ENCODE measurements at places on chromosomes 5 and 9. TPM values are rescaled to one million over a fixed set of nuclear protein-coding genes. Genes with fewer than 3 reads are reported as not detected.

DPYSL3 gene
- total RNA-seq, result 329 TPM

NTRK2 gene
- 0.05 TPM for total RNA-seq

- H3K4me1 ChIP-seq, result peaks cover 11% of the 10 kb centered on the region
- H3K27ac ChIP-seq, result peak overlapping the region; percentile 80
- no peak for DNase-seq
- no peaks in the 10 kb centered on the region for H3K27me3 ChIP-seq
- peaks cover 5% of the 10 kb centered on the region for H3K36me3 ChIP-seq
- H3K4me3 ChIP-seq, result no peak overlapping the region
These were observed 193.3 kb downstream of the LURAP1L start for GRCh38 chr9:12968093-12968492.

GRK6 gene
- total RNA-seq, result 60.7 TPM

FGD3 gene
- total RNA-seq, result 1.7 TPM

DNA sequence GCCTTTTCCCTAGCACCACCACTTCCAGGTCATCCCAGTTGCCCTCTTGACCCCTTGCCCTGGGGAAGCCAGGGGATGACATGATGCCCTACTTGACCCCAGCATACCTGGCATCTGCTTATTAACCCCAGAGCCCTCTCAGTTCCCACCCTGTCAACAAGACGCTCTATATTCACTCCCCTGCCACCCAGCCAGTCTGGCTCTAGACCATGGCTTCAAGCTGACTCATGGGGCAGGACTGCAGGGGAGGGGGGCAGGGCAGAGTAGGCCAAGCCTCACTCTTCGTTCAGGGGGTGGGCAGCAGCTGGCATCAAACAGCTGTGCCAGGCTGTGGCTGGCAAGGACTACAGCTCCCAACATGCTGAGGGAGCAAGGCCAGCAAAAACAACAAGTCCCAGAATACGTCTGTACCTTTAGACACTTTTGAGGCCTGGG, 5.3 kb downstream of the ATOSB start:
- peak overlapping the region; percentile 71 for H3K4me3 ChIP-seq
- H3K36me3 ChIP-seq, result no peaks in the 10 kb centered on the region
- no peak overlapping the region for H3K27ac ChIP-seq
- H3K27me3 ChIP-seq, result no peaks in the 10 kb centered on the region
- DNase-seq, result no peak

DNA sequence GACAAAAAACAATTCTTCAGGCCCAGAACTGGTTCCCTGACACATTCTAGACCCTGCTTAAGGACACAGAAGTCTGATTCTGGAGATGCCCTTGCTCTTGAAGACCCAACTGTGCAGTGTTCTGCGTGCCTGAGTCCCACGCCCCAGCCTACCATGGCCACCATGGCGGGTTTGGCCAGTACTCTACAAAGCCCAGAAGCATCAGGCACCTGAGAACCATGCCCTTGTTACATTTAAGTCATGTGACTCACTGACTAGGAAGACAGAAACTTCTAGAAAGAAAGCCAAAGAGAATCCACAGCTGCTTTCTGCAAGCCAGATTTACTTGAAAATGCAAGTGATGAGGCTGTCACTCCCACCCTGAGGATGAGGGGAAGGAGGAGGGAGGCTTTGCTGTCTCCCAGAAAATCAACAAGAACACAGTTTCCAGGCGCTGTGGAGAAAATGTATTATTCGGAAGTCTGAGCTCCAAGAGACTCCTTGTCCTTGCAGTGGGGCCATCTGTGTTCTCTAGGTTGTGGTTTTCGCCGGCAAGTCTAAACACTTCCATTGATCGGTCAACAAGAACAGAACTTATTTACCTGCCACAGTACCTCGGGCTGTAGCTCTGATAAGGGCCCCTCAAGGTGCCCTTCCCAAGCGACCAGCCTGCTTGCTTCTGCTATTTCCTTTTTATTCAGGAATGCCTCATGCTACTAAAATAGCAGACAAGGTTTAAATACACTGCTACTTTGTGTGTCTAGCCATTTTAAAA, 81.3 kb upstream of the DMRT1 start:
- H3K4me1 ChIP-seq, result peaks cover 20% of the 10 kb centered on the region
- H3K27ac ChIP-seq, result peak overlapping the region; percentile 9
- H3K27me3 ChIP-seq, result 0 out of 2 replicates have a peak, but pooled peaks cover under 1% of the 10 kb centered on the region
- no peak overlapping the region for H3K4me3 ChIP-seq

GRCh38 chr9:38331141-38331540, 61.4 kb upstream of the ALDH1B1 start:
- peaks cover 16% of the 10 kb centered on the region for H3K4me1 ChIP-seq
- H3K27ac ChIP-seq, result no peak overlapping the region
- H3K36me3 ChIP-seq, result no peaks in the 10 kb centered on the region
- DNase-seq, result no peak

GRCh38 chr5:116446356-116447005, 128.1 kb downstream of the SEMA6A start:
- H3K4me3 ChIP-seq, result no peak overlapping the region
- H3K36me3 ChIP-seq, result peaks cover 57% of the 10 kb centered on the region
- no peaks in the 10 kb centered on the region for H3K27me3 ChIP-seq
- H3K27ac ChIP-seq, result peak overlapping the region; percentile 25

ZDHHC21 gene
- total RNA-seq, result 7.3 TPM

GRCh38 chr5:73763300-73764032, 137.5 kb downstream of the ARHGEF28 start:
- H3K4me1 ChIP-seq, result no peaks in the 10 kb centered on the region
- peaks cover 23% of the 10 kb centered on the region for H3K36me3 ChIP-seq
- no peak overlapping the region for H3K4me3 ChIP-seq
- H3K27ac ChIP-seq, result no peak overlapping the region
- DNase-seq, result no peak
- no peaks in the 10 kb centered on the region for H3K27me3 ChIP-seq

GRCh38 chr9:18791074-18791473, 241.9 kb downstream of the SAXO1 start:
- no peak overlapping the region for H3K27ac ChIP-seq
- H3K4me3 ChIP-seq, result no peak overlapping the region

AHRR gene
- total RNA-seq, result 4.5 TPM

PCDHB6 gene
- 0.24 TPM for total RNA-seq

DNA sequence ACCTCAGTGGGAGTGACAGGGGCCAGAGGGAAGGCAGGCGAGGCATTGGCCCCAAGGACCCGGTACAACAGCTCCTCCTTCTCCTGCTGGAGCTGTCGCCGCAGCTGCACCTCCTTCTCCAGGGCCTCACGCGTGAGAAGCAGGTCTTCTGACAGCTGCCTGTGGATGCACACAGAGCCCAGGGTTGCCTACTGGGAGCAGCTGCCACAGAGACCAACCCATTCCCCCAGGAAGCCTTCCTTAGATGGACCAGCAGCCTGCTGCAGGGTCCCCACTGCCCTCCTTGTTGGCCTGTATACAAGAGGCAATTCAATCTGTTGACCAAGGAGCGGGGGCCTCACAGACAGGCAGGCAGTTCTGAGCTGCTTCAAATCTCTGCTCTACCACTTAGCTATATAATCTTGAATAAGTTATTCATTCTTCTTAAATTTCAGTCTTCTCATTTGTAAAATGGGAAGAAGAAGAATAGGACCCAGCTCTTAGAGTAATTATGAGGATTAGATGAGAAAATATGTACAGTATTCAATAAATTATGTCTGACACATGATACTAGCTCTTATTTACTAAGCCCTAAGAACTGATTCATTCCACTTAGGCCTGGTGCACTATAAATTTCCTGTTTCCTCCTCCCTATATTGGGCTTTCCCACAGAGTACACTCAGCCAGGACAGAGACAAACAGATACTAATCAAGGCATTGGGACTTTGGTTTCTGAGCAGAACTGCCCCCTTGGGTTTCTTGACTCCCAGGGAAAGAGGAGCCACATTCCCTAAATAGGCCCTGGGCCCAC, 26.1 kb upstream of the ANXA6 start:
- peaks cover 2% of the 10 kb centered on the region for H3K36me3 ChIP-seq
- no peak overlapping the region for H3K4me3 ChIP-seq
- H3K4me1 ChIP-seq, result peaks cover 16% of the 10 kb centered on the region

LURAP1L gene
- total RNA-seq, result 1.3 TPM

- no peaks in the 10 kb centered on the region for H3K36me3 ChIP-seq
- H3K4me3 ChIP-seq, result no peak overlapping the region
- H3K4me1 ChIP-seq, result peaks cover 39% of the 10 kb centered on the region
- peak overlapping the region; percentile 96 for H3K27ac ChIP-seq
These were observed 109.0 kb downstream of the VAV2 start for GRCh38 chr9:133882849-133883755.

GRCh38 chr5:133075572-133076536, 24.0 kb downstream of the HSPA4 start:
- no peak for DNase-seq
- H3K27ac ChIP-seq, result no peak overlapping the region
- H3K4me3 ChIP-seq, result no peak overlapping the region
- peaks cover 16% of the 10 kb centered on the region for H3K4me1 ChIP-seq

DNA sequence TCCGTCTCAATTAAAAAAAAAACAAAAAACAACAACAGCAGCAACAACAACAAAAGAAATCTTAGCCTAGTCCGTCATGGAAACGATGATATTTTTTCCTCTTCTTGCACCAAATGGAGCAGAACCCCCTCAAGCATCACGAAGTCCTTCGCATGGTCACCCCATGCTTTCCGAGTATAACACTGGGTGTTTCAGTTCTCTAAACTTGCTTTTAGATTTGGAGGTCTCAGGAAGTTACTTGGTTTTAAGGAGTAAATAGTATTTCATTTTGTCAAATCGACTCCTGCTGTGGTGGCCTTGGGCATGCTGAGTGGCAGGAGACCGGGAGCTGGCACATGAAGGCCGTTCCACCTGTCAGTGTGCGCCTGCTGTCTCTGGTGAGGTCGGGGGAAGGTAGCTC, 118.5 kb upstream of the CACNA1B start:
- H3K4me3 ChIP-seq, result no peak overlapping the region
- H3K27me3 ChIP-seq, result no peaks in the 10 kb centered on the region
- DNase-seq, result no peak
- H3K27ac ChIP-seq, result peak overlapping the region; percentile 16

DNA sequence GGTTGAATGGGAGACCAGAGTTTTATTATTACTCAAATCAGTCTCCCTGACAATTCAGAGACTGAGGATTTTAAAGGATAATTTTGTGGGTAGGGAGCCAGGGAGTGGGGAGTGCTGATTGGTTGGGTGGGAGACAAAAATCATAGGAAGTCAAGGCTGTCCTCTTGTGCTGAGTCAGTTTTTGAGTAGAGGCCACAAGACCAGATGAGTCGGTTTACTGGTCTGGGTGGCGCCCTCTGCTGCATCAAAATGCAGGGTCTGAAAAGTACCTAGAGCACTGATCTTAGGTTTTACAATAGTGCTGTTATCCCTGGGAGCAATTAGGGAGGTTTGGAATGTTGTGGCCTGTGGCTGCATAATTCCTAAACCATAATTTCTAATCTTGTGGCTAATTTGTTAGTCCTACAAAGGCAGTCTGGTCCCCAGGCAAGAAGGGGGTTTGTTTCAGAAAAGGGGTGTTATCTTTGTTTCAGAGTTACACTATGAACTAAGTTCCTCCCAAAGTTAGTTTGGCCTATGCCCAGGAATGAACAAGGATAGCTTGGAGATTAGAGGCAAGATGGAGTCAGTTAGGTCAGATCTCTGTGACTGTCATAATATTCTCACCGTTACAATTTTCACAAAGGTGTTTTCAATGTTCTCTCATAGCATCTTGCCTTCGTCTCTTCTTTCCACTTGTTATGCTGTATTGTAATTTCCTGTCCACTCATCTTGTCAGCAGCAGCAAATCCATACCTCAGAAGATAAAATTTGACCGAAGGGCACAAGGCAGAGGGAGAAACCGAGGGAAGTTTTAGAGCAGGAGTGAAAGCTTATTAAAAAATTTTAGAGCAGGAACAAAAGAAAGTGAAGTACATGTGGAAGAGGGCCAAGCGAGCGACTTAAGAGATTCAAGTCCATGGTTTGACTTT, 59.2 kb upstream of the CLINT1 start:
- peaks cover 54% of the 10 kb centered on the region for H3K4me1 ChIP-seq
- H3K27me3 ChIP-seq, result no peaks in the 10 kb centered on the region
- DNase-seq, result peak; percentile 76
- no peak overlapping the region for H3K27ac ChIP-seq

INSL4 gene
- total RNA-seq, result not detected

GRCh38 chr9:110121170-110121569, 86.8 kb downstream of the C9orf152 start:
- no peaks in the 10 kb centered on the region for H3K36me3 ChIP-seq
- H3K4me3 ChIP-seq, result no peak overlapping the region
- no peaks in the 10 kb centered on the region for H3K27me3 ChIP-seq
- H3K27ac ChIP-seq, result peak overlapping the region; percentile 66
- DNase-seq, result no peak

ZNF366 gene
- not detected for total RNA-seq

OR1L6 gene
- not detected for total RNA-seq

DNA sequence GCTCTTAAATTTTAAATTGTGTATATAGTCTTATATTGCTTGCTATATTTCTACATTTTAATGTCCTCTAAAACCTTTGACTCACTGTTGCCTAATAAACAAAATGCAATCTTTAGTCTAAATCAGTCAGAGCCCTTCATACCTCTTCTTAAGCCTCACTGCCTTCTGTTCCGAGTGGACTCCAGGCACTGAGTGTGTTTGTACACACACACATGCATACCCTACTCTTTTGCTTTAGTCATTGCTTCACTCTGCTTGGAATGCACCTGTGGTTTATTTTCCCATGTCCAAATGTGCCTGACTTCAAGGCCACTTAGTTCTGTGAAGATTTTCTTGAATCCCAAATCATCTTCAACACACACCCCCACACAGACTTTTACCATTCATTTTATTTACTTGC, 60.9 kb downstream of the SLC12A2 start:
- H3K4me1 ChIP-seq, result no peaks in the 10 kb centered on the region
- no peaks in the 10 kb centered on the region for H3K27me3 ChIP-seq
- H3K4me3 ChIP-seq, result no peak overlapping the region
- H3K36me3 ChIP-seq, result no peaks in the 10 kb centered on the region
- no peak for DNase-seq

DNA sequence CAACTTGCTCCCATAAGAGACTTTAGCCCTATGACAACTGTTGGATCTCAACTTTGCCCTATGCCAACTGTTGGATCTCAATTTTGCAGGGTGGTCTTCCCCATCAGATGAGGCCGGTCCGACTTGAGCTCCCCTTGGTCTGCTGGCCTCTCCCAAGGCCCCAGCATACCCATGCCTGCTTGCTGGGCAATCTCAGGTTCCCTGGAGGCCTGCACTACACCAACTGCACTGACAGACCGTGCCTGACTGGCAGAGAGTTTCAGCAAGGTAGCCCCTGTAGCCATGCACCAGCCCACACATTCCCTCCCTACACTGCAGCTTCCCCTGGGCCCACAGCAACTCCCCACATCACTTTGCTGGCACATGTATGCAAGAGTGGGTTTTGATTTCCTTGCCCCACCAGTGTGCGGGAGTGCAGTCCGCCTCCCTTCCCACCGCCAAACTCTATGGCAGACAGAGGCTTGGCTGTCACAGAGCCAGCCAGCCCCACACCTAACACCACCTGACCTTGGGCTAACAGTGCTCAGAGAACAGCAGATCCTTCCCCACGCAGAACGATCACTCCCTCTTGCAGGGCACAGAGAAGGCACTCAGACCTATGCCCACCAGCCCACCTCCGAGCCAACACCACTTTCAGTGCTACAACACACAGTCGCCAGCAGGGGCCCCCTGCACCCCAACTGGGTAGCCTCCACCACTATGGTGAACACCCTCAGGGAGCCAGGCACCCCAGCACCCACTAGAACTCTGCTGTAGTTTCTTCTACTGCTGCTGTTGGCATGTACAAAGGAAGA, 279.9 kb upstream of the COX7C start:
- H3K27ac ChIP-seq, result peak overlapping the region; percentile 25
- no peaks in the 10 kb centered on the region for H3K36me3 ChIP-seq
- no peak overlapping the region for H3K4me3 ChIP-seq
- peak; percentile 39 for DNase-seq
- H3K27me3 ChIP-seq, result no peaks in the 10 kb centered on the region
- no peaks in the 10 kb centered on the region for H3K4me1 ChIP-seq

Measured in WTC11 (cell line).